Activated naive CD4-positive, alpha-beta T cell (primary cell): ENCODE measurements at places on chromosomes 7 and 10.

GRCh38 chr10:22761569-22762220 is 47.3 kb upstream of the PIP4K2A start:
- no peak for DNase-seq

- DNase-seq, result no peak
Observed at GRCh38 chr10:69728335-69728870, 73.3 kb upstream of the COL13A1 start.

GRCh38 chr10:71238626-71239025 is 26.3 kb downstream of the UNC5B start:
- no peak for DNase-seq

DNA sequence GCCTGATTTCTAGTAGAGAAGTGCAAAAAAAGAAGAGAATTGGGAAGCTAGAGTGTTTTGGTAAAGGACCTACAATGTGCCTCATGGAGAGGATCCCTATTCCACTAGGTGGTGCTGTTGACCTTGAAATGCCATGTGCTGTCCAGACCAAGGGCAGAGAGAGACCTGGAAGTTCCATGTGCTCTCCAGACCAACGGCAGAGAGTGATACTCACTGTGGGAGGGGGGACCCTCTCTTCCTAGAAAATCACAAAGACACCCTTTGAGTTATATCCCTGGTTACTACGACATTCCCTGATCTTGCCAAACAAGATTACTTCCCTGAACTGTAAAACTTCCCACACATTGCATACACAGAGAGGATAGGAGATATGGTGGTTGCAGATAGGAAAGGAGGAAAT is 212.7 kb upstream of the ZNF804B start:
- DNase-seq, result no peak

- no peak for DNase-seq
Observed at GRCh38 chr7:93601363-93601762, 26.8 kb upstream of the CALCR start.
